ENCODE measurements at places on chromosomes 1 and 21. TPM values are rescaled to one million over a fixed set of nuclear protein-coding genes. Genes with fewer than 3 reads are reported as not detected.

DNA sequence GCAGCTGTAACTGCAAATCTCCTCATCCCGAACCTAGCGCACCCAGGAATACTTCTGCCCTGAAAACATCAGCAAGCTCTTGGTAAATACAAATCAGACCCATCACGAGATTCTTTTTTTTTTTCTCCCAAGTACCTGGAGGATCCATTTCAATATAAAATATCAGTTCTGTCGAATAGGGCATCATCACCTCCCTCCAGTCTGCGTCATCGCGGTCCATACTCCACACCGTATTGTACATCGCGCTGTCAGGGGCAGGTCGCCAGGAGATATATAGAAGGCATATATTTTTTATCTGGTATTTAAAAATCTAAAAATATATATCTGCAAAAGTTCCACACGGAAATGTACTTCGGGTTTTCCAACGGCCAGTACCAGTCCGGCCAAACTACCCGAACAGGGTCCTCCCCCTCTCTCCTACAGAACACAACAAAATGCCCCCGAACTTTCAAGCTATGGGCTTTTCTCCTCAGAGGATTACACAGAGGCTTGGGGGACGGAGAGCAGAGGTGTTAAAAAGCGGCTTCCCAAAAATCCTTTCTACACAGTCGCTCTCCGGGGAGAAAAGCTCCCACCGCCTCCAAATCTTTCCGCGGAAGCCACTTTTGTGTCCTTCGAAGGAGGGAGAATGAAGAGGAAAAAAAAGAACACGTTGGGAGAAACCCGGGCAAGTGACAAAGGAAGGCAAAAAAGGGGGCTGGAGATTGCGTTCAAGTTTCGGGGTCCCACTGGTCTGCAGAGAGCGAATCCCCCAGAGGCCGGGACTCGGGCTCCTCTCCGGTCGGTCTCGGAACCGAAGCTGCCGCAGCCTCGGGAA lies 509 bp downstream of the PIK3R3 start:
- peak; percentile 36 for DNase-seq

- no peak for DNase-seq
These were observed 54.9 kb upstream of the NEK7 start for GRCh38 chr1:198101716-198102453.

PDC gene
- total RNA-seq, result not detected

GRCh38 chr1:223887747-223888418 lies 42.1 kb upstream of the TP53BP2 start:
- DNase-seq, result no peak

GRCh38 chr1:228750915-228751314 lies 15.6 kb downstream of the RHOU start:
- no peak for DNase-seq

PLA2G2D gene
- not detected for total RNA-seq

GRCh38 chr1:145846201-145846612 lies 777 bp downstream of the NUDT17 start:
- DNase-seq, result no peak

GRCh38 chr1:9108056-9108665 lies 20.7 kb downstream of the GPR157 start:
- DNase-seq, result no peak

ADGRL4 gene
- total RNA-seq, result 13.4 TPM

DNA sequence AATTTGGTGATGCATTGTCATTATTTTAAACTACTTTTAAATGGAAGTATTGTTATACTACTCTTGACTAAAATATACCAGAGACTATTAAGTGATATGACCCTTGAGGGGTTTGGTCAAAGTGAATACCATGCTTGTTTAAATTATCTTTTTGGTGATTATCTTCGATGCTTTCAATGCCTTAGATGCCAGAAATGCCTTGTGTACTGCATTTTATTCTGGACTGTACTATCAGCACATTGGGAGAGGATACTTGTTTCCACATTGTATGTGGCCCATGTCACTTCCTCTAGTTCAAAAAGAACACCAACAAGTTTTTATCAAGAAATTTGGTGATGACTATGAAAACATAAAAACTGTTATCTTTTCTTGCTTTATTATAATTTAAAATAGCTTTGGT lies 16.3 kb downstream of the MAP3K7CL start:
- no peak for DNase-seq

KRTAP12-2 gene
- not detected for total RNA-seq
